ENCODE measurements at places on chromosomes 16 and 17.
A peak's percentile ranks its signal among the peaks of the same experiment; 100 is the strongest.

GRCh38 chr16:50688867-50689266 is 4.5 kb upstream of the NOD2 start:
- DNase-seq, result no peak

GRCh38 chr16:9603316-9603715 is 511.9 kb downstream of the HAPSTR1 start:
- DNase-seq, result no peak

GRCh38 chr17:15233022-15233805 is 31.9 kb downstream of the PMP22 start:
- no peak for DNase-seq

DNA sequence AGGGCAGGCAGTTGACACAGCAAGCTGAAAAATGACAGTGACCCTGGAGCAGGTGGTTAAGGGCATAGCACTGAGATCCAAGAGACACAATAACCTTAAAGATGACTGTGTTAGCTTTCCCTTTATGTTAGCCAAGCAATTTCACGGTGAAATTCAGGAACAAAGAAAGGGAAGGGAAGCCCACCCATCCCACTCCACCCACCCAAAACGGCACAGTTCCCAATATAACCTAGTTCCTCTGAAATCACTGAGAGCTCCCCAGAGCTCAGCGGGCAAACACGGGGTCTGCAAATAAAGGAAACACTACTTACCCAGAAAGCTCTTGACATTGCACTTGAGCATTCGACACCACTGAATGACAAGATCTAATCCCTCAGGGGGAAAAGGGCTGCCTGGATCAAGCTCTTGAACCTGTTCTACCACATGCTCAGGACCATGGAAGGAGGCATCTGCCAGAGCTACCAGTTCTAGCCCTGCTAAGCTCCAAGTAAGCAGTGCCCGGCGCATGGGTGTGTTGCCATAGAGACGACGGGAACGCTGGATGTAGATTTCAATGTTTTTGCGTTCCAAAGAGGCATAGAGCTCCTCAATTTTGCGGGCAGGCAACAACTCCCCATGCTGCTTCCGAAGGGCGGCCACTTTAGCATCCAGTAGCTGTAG is 10.6 kb downstream of the BLTP2 start:
- DNase-seq, result no peak

GRCh38 chr16:7031031-7031430 is 301.6 kb upstream of the RBFOX1 start:
- no peak for DNase-seq

DNA sequence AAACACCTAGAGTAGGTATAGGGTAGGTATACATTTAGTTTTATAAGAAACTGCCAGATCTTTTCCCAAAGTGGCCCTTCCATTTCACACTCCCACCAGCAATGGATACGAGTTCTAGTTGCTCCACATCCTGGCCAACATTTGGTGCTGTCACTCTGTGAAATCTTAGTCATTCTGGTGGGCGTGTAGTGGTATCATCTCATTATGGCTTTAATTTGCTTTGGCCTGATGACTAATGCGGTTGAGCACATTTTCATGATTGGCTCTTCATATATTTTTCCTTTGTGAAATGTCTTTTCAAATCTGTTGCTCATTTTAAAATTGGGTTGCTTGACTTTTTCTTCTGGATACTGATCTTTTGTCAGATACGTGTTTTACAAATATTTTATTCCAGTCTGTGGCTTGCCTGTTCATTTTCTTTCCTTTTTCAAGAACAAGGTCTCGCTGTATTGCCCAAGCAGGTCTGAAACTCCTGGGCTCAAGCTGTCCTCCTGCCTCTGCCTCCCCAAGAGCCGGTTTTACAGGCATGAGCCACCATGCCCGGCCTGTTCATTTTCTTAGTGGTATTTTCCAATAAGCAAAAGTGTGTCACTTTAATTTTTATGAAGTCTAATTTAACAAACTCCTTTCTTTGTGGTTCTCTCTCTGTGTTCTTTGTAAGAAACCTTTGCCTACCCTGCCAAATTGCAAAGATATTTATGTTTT is 192.4 kb downstream of the SEC14L1 start:
- no peak for DNase-seq

DNA sequence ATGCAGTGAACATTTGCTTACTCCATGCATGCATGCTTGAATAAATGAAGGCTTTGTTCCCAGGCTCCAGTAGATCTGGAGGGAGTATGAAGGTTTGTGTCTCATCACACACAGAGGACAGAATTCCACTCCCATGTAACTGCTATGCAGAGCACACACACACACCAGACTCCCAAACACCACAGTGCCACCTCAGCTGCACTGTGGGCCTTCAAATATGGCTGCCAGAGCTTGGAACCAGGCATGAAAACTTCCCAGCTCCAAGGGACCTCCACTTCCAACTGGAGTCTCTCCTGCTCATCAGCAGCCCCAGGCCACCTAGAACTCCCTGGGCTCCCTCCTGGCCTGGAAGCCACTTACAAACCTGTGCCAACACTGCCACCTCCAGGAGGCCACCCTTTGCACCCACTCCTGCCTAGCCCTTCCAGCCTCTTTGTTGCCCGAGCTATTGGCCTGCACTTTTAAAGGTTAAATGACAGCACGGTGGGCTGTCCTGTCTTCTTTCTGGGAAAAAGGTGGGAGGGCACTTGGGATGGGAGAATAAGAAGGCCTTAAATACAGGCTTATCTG is 151.2 kb downstream of the ZNF423 start:
- DNase-seq, result no peak

GRCh38 chr17:34163646-34164045 is 91.4 kb upstream of the CCL2 start:
- DNase-seq, result no peak

GRCh38 chr16:11914210-11915113 is 1.3 kb downstream of the GSPT1 start:
- DNase-seq, result peak; percentile 51

DNA sequence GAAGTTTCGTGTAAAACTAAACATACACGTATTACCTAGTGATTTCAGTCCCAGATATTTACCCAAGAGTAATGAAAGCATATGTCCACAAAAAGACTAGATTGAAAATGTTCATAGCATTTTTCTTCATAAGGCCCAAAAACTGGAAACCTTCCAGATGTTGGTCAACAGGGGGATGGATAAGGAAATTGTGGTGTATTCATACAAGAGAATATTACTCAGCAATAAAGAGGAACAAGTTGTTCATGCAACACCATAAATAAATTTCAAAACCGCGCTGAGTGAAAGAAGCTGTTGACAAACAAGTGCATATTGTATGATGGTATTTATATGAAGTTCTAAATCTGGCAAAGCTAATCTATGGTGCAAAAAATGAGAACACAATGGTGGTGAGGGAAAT is 54.1 kb upstream of the NFAT5 start:
- no peak for DNase-seq

DNA sequence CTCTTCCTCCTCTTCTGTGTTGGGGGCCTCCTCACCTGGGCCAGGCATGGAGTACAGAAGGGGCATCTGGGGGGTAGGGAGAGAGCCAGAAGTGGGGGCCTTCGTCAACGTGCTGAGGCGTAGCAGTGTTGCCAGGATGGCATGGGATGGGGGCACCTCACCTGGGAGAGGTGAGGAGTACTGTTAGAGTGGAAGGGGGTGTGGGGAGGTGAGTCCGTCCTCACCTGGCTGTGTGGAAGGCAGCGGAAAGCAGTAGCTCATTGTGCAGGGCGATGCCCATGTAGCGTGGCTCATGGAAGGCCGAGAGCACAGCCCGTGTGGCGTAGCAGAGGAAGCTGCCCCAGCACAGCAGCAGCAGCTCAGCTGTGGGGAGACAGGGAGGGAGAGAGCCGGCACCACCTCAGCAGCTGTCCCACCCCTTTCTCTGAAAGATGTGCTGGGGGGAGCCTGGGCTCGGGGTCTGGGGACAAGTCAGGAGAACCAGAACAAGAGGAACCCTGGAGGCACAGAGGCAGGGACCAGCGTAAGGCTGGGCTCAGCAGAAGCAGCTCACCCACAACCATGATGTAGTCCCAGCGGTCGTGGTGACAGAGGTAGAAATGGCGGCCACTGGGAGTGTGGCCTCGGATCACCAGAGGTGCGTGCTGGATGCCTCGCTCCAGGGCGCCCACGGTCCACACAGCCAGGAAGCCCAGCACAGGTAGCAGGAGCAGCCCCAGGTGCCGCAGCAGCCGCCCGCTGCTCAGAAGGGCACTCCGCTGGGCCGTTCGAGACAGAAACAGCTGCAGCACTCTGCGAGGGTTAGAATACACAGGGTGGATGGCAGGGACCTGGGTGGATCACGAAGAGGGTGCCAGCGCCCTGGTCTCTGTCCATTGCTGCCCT is 9.0 kb downstream of the GPR179 start:
- DNase-seq, result no peak

DNA sequence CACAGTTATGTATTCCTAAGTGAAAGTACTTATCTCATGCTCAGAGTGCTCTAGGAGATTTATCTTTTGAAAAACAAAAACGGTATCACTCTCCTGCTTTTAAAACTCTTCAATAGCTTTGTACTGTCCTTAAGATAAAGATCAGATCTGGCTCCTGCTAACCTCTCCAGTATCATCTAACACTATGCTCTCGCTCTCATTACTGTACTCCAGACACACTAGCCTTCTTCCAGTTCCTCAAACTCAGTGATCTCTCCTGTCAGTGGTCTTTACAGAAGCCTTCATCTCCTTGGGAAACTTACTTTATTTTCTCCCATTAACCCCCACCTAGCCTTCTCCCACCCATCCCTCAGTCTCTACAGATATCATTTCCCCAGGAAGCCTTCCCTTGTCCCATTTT is 10.1 kb downstream of the ULK2 start:
- no peak for DNase-seq

DNA sequence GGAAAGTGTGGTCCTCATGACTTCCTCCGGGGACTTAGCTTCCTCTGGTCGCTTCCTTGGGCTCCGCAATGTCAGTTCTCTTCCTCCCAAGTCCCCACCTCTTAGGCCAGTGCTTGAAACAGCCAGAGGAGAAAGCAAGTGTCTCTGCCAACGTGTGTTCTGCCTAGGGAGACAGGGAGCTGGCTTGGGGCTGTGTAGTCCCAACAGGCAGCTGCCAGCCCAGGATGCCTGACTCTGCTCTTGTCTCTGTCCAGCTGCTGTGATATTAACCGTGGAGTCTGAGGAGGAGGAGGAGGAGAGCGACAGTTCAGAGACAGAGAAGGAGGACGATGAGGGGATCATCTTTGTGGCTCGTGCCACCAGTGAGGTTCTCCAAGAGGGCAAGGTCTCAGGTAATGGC is 13.5 kb upstream of the PLEKHG4 start:
- DNase-seq, result no peak

GRCh38 chr16:14485121-14485551 is 144.9 kb downstream of the PARN start:
- no peak for DNase-seq

DNA sequence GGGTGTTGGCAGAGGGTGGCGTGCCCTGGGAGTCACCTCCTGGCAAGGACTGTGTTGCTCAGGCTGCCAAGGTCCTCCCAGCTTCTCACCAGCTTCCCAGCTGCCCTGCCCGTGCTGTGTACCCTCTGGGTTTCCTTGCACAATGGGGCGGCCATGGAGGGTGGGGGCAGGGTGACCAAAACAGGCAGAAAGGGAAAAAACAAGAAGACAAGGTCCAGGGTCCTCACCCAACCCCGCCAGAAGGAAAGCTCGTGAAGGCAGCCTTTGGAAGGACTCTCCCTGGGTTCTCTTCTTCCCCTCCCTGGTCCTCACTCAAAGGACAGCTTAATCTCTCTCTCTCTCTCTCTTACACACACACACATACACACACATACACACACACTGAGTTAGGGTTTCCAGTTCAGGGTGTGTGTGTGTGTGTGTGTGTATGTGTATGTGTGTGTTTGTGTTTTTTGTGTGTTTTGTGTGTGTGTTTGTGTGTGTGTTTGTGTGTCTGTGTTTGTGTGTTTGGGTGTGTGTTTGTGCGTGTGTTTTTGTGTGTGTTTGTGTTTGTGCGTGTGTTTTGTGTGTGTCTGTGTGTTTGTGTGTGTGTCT is 2.0 kb downstream of the SLC13A5 start:
- no peak for DNase-seq

DNA sequence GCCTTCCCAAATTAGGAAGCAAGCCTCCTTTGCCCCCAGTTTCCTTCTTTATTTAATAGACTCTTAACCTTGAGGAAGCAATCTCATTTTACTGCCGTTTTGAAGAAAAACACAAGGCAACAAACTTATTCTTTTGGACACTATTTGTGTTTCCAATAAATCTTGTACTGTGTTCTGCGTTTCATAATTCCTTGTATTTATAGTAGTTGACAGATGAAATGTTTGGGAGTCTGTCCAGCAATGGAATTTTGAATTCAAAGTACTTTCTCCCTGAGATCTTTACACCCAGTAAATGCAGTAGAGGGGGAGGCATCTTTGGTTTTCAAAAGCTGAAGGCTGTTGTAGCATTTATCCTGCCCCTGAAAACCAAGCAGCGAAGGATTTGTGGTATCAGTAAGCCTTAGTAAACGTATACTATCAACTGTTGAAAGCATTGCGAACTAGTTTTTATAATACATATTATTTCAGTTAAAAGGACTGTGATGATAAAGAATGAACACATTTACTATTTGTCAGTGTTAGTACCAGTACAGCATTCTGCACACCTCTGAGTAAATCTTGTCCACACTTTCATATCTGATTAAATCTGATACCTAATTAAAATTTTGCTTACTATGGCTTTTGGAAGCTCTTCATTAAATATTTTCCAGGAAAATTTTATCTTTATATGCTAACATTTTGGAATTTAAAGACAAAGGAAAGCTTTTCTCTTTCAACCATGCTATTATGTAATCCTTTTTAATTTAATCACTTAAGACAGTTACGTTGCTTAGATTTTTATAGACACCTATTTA is 83.1 kb downstream of the TNRC6C start:
- DNase-seq, result no peak

DNA sequence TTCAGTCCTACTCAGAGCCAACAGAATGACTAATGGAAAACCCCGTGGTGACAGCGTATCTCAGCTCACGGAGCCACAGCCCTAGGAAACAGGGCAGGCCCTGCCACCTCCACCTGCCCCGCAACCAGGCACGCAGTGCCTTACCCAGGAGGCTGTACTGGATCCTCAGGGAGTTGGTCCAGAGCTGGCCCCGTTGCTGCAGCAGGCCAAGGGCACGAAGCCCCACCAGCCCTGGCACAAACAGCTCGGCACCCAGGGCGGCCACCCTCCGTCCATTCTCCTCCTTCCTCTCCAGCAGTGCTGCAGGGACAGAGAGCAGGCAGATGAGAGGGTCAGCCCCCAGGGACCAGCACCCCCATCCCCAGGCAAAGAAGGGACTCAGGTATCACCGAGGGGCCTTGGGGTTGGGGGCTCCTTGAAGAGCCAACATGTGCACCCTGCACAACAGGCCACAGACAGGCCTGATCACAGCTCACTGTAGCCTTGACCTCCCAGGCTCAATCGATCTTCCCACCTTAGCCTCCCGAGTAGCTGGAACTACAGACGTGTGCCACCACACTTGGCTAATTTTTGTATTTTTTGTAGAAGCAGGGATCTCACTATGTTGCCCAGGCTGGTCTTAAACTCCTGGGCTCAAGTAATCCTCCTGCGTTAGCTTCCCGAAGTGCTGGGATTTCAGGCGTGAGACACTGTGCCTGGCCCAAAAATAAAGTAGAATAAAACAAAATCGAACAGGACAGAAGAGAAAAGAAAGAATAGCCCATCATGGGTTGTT is 115.7 kb downstream of the RMI2 start:
- DNase-seq, result no peak

- no peak for DNase-seq
Measured at GRCh38 chr17:10292057-10292937, 80.5 kb downstream of the MYH13 start.
